ENCODE measurements at places on chromosomes 11 and 22.

GRCh38 chr11:9037963-9038362 lies 34.2 kb upstream of the NRIP3 start:
- DNase-seq, result no peak

DNA sequence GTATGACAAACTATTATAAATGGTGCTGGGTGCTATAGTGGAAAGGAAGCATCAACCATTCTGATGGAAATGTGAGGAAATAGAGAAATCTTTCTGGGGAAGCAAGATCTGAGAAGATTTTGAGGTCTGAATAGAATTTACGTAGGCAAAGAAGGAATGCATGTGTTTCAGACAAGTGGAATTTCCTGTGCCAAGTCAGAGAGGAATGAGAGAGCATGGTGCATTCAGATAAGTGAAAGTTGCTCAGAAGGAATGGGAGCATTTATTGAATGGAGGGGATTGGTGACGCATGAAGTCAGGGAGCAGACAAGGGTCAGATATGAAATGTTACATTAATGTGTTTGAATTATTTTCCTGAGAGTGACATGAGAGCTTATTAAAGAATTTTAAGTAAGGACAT lies 725.5 kb downstream of the METTL15 start:
- no peak for DNase-seq

DNA sequence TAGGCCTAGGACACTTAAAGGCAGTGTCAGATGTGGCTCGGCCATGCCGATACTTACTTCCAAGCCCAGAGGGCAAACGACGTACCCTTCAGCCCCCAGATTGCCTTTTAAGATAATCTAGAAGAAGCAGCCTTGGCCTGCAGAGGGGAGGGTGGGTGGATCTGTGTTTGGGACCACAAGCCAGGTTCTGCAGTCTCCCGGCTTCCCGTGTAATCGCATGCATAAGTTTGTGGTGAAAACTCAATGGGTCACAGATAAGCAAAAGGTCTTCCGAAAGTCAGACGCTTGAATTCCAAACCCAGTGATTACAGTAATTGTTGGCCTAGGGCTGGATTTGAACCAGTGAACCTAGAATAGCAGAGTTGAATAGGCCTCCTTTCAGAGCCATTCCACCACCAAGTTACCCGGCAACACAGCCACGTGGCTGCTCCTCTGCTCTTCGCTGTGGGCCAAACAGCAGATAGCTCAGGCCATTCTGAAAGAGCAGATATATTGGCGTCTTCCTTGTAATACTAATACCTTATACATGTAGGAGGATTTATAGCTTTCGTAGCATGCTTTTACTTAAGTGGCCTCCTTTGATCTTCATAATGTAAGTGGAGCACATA lies 170.8 kb upstream of the CADM1 start:
- no peak for DNase-seq

GRCh38 chr11:103436131-103436770 lies 327.0 kb downstream of the DYNC2H1 start:
- DNase-seq, result no peak

- no peak for DNase-seq
Measured at GRCh38 chr11:121059605-121060004, 35.7 kb downstream of the TBCEL start.

- no peak for DNase-seq
Measured at GRCh38 chr11:117444256-117444655, 116.6 kb downstream of the CEP164 start.

- DNase-seq, result no peak
Measured at GRCh38 chr22:46238541-46238940, 11.6 kb downstream of the CDPF1 start.

DNA sequence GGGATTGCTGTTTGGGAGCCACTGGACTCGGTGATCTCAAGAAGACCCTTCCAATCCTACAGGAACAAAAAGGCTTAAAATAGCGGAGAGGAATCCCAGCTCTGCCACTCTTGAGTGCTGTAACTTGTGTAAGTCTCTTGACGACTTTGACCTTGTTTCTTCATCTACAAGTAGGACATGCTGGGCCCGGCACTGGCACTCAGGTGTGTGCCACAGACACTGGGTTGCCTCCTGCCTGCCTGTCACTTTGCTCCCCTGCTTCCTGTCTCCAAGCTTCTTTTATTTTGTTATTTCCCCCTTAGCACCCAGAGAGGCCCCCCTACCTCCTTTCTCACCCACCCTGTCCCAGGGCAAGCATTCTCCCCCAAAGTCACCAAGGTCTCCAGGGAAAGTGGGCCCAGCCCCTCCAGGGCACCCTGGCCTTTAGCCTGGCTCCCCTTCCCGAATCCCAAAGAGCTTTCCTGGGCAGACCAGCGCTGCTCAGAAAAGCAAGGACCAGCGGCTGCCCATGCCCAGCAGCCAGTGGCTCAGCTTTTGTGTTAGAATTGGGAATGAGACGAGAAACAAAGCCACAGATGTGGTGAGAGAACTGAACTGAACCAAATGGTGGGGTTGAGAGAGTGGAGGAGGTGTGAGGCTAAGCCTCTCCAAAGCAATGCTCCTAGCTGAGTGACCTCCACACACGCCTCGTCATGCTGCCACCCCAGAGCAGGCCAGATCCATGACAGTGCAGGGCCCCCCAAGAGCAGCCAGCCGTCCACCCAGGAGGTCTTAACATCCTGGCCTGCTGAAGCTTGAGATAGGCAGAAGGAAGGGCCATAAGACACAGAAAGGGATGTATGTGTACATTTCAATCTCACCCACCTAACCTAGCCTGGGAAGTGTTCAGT lies 4.5 kb downstream of the TRIM29 start:
- DNase-seq, result no peak

GRCh38 chr11:6229911-6230310 lies 4.5 kb downstream of the FHIP1B start:
- no peak for DNase-seq

- DNase-seq, result no peak
Measured at GRCh38 chr11:47187723-47188122, 1.5 kb upstream of the PACSIN3 start.

DNA sequence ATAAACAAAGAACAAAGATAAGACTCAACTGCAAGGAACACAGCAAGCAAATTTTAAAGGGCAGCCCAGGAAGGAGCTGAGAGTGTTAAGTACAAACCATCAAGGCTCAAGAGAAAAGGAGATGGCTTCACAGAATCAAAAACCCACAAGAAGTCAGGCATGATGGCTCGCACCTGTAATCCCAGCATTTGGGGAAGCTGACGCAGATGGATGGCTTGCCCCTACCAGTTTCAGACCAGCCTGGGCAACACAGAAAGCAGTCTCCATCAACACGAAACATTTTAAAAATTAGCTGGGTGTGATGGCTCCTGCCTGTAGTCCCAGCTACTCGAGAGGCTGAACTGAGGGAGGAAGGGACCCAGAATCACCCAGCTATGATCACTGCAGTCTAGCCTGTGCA lies 32.6 kb downstream of the MAPK1 start:
- DNase-seq, result no peak

DNA sequence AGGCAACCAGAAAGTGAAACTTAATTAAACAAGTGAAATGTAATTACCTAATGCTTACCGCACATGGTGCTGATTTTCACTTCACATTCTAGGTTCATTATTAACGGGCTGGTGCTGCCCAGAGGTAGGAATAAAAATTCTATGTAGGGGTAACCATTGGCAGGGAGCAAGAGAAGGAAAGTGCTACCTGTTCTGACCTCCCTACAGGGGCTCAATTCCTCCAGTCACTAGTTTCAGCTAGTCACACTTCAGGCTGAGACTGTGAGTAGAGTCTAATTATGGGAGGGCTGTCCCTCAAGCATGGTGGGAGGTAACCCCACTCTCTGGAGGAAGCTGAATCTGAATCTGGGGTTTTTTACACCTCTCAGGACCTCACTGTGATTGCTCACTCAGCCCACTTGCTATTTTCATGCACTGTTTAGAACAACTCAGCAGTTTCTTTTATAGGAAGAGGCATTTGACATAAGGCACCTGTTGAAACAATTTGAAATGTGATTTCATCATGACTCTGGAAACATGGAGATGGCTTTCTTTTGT lies 75.4 kb downstream of the MAML2 start:
- DNase-seq, result peak; percentile 36

GRCh38 chr11:114802878-114803277 lies 124.6 kb downstream of the NXPE2 start:
- no peak for DNase-seq

- DNase-seq, result no peak
Measured at GRCh38 chr11:128590587-128590986, 3.2 kb upstream of the ETS1 start.

- DNase-seq, result peak; percentile 47
Measured at GRCh38 chr22:28442711-28443525, 236.7 kb downstream of the TTC28 start.

DNA sequence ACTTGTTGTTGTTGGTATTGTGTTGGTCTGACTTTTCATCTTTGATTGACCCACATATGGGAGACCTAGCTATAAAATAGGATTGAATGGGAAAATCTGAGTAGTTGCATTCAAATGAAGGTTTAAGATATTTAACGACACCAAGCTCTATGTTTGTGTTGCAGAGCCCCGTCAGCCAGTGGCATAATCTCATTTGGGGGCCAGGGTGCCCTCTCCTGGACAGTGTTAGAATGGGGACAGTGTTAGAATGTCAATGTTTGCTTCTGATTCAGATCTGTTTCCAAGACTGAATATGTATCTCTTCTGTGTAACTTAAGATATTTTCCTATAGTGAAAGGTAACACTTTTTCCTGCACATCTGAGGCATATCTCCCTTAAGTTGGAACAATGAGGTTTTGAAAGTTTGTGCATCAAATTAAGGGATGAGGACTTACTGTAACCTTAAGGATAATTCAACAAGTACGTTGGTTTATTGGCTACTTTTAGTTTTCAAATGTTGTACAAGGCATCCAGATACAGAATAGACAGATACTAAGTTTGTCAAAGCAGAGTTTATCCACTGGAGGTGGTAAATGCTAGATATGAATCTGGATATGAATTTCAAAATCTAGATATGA lies 5.3 kb upstream of the OR52M1 start:
- DNase-seq, result no peak

DNA sequence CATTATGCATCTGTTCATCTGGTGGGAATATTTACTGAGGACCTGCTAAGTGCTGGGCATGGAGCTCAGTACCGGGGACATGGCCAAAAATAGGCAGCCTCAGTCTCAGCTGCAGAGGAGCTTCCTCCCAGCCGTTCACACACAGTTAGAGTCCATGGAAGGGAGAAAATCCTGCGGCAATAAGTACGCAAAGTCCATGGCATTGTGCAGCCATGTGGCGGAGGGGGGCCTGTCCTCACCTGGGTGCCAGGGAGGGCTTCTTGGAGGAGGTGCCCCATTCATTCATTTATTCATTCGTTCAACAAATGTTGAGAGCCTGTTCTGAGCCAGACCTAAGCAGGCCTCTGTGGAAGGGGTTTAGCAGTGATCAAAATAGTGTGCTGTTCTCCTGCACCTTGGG lies 59.3 kb upstream of the ANO1 start:
- DNase-seq, result no peak

DNA sequence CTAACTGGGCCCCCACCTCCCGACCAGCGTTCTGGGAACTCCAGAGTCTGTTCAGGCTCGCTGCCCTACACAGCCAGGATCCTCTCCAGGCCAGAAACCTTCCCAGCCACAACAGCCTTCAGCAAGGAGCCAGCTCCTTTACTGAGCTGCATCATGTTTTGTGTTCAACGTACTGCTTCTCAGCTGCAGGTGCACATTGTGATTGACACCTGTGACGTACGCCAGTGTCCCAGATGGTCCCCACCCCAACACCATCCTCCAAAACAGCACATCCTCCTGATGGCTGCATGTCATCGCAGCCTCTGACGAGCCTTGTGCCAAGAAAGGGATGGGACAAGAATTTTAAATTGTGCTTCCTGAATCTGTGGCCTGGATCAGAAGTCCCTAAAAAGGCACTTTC lies 117.5 kb downstream of the SPATA19 start:
- no peak for DNase-seq

GRCh38 chr11:31652528-31652927 lies 143.0 kb downstream of the ELP4 start:
- DNase-seq, result no peak

DNA sequence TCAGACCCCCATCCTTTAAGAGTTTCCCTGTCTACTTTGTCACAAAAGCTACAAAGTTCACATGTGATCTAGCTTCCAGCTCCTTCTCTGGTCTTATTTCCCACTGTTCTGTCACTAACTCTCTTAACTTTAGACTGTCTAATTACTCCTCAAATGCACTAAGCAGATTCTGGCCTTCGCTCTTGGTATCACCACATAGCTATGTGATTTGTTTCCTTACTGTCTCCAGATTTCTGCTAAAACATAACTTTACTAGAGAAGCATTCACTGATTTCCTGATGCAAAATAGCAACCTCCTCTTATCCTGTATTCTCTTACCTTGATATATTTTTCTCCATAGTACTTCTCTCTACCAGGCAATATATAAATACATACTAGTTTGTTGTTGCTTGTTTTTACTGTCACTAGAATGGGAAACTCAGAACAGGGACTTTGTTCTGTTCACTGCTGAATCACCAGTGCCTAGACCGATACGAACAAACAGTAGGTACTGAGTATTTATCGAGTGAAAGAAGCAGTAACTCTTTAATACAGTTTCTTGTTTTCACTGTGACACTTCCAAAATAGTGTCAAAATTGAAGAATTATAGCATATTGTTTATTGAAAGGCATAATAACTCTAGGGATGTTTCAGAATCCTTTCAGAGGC lies 205.6 kb downstream of the DDX10 start:
- DNase-seq, result no peak

- DNase-seq, result no peak
Measured at GRCh38 chr11:112401036-112401769, 140.5 kb upstream of the PLET1 start.

GRCh38 chr11:65489035-65489705 lies 9.7 kb upstream of the MALAT1 start:
- no peak for DNase-seq

DNA sequence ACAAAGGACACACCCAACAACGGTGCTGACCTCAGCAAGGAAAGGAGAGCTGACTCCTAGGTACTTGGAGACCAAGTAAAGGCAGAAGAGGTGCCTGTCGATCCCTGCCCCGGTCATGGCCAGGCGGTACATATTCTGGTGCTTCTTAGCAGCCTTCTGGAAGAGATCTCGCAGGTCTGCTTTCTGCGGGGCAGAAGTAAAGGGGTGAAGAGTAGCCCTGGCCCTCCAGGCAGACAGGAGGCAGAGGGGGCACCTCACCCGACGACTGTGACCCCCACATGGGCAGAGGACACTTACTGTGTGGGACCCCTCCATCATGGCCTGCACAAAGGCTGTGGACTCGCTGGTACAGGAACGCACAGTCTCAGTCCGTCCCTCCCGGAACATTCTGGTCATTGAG lies 7.4 kb downstream of the CPT1B start:
- no peak for DNase-seq

DNA sequence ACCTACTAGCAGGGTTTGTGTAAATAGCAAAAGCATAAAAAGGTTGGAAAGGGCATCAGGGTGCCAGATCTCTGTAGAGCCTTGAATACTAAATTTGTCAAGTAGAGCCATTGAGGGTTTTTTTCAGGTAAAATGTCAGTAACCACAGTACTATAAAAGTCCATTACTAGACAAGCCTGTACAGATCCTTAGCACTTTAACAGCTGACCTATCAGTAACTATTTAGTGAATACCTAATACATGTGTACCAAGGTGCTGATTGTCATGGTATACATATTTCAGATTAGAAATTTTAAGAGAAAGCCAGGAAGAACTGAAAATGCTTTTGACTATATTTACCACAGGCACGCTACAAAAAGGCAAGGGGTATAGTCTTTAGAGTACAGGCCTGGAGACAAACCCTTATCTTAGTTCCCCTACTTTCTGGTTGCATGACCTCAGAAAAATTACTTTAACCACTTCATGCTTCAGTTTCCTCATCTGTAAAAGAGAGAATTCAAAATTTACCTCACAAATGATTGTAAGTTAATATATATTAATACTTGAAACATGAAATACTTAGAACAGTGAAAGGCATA lies 57.9 kb downstream of the RAB38 start:
- DNase-seq, result no peak

Measured in hematopoietic multipotent progenitor cell (in vitro differentiated cells).